BJ (cell line): ENCODE measurements at places on chromosomes 13 and 19.

DNA sequence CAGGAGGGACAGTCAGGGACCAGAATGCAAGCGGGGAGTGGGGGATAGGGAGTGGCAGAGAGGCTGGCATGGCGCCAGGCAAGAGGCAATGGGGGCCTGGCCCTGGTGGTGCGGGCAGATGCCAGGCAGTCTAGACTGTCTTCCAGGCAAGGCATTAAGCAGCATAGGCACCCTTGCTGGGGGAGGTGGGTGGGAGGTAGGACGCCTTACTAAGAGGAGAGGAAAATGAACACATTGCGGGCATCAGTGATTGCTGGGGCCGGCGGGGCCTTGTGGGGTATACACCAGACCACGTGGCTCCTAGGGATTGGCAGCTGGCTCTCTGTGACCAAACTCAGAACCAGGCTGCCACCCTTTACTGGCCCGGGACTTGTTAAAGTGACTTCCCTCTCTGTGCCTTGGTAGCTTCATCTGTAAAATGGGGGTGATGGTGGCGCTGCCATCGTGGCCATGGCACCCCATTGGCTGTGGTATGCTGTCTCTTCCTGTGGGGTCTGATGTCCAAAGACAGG is 46.0 kb downstream of the DNM2 start:
- DNase-seq: no peak

DNA sequence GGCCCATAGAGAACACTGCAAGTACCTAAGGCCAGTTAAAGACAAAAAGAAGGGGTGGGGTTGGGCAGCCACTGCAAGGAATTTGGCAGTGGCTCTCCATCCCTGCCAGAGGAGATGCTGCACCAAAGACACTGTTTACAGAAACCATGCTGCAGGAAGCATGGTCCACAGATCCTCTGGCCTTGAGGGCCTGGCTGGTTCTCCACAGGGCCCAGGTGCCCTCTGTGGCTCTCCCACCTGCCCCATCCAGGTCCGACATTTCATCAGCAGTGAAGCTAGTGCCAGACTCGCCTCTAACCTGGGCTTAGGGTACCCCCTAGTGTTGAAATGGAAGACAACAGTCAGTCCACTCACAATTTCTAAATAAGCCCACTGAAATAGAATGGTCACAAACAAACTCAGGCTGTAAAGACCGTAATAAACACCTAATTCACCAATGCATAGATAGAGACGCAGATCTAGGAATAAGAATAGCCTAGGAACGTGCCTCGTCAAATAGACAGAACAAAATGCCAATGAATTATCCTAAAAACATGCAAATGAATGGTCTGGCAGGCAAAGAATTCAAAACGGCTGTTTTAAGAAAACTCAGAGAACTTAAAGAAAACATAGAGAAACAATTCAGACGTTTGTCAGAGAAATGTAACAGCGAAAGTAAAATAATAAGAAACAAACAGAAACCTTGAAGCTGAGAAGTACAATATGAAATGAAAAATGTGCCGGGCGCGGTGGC is 23.3 kb downstream of the LYPD4 start:
- DNase-seq: no peak

- DNase-seq: no peak
These were observed 424.5 kb downstream of the PCDH9 start for GRCh38 chr13:66805657-66806056.

DNA sequence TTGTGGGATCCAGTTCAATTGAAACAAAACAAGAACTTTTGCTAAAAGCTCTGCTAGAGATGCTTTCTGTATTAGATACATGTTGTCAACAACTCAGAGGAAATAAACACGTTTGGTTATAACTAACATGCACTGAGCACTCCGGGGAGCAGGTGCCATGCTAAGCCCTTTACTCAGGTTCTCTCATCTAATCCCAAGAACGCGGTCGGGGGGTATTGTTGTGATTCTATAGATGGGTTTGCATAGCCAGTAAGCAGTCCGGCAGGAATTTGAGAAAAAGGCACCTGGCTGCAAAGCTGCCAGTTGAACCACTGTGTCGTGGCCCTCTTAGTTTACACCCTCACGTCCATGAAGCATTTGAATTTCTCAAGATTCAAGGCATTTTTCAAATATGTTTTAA is 24.3 kb upstream of the SPACA7 start:
- DNase-seq: no peak

DNA sequence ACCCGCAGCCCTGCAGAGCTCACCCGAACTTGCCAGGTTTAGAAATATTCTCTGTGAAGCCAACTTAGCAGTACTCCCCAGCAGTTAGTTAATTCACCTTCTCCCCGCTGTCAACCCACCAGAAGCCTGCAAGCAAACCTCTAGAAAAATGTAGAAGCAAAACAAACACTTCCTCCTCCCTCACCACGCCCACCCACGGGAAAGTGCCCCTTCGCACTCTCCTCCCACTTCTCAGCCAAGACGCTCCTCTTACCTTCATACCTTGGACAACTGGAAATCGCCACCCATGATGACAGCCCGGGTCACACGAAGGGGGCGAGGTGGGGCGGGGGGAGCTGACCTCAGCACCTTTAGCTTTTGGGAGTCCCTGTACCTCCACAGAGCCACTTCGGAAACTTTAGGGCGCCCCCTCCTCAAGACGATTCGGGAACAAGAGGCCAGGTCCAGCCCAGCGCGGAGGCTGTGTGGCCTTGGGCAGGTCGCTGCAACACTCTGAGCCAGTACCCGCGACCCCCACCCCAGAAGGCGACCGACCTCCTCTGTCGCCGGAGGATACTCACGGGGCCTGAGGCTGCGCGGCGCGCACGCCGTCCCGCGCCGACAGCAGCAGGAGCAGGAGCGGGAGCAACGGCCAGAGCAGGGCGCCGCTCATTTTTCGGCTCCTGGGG is 485 bp downstream of the CPAMD8 start:
- no peak for DNase-seq

DNA sequence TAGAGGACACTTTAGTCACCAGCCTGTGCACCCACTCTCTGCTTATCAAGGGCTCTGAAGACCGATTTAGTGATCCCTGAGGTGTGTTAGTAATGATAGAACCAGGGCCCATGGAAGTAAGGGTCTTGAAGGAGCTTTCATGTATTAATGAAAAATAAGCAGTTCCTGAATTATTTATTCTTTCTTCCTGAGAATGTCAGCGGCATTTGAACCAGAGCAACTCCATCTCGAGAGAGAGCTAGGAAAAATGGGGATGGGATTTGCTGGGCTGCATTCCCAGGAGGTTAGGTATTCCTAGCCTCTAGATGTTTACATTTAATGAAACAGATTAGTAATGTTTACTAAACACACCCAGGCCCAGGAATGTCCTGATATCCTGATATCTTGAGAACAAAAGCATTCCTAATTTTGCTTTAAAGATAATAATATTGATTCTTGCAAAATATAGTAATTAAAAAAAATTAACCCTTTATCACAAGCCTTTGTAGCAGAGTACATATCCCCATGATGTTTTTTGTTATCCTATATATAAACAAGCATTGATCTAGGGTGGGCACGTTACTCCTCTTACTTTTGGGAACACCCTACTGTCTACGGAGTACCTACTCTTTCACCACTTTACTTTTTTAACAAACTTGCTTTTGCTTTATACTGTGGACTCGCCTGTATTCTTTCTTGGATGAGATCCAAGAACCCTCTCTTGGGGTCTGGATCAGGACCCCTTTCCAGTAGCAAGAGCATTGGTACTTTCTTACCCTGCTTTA is 63.1 kb downstream of the COG3 start:
- no peak for DNase-seq

DNA sequence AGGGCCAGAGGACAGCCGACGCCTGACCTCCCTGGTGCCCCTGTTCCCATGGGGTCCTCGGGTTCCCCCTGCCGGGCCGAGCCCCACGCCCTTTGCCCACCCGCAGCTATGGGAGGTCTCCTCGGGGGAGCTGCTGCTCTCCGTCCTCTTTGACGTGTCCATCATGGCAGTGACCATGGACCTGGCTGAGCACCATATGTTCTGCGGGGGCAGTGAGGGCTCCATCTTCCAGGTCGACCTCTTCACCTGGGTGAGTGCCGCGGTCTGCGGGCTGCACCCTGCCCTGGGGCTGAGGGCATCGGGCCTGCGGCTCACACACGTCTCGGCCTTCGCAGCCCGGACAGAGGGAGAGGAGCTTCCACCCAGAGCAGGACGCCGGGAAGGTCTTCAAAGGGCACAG is 6.6 kb downstream of the WDR18 start:
- DNase-seq: no peak

GRCh38 chr13:110492679-110493593 is 68.6 kb downstream of the RAB20 start:
- no peak for DNase-seq

DNA sequence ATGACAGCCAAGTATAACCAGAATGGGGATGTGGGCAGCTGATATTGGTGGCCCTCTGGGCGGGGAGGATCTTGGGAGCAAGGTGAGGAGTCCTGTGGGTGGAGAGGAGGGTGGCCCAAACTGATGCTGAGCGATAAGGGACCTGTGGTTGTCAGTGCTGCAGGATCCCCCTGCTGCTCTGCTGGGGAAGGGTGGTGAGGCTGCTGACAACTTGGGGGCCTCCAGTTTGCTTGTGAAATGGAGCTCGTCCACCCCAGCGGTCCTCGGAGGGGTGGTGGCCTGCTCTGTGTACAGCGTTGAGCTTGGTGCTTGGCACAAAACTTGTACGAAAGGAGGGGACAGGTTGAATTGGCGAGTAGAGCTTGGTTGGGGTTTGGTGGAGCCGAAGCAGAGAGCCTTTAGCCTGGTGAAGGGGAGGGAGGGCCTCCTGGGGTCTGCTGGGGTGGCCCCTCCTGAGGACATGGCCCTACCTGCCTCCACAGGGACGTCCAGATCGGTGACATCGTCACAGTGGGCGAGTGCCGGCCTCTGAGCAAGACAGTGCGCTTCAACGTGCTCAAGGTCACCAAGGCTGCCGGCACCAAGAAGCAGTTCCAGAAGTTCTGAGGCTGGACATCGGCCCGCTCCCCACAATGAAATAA is 2.9 kb downstream of the RPS11 start:
- no peak for DNase-seq

- DNase-seq: no peak
These were observed 57.9 kb downstream of the LNX2 start for GRCh38 chr13:27562457-27562856.

- no peak for DNase-seq
These were observed 32.9 kb upstream of the SLC15A1 start for GRCh38 chr13:98785405-98785804.

DNA sequence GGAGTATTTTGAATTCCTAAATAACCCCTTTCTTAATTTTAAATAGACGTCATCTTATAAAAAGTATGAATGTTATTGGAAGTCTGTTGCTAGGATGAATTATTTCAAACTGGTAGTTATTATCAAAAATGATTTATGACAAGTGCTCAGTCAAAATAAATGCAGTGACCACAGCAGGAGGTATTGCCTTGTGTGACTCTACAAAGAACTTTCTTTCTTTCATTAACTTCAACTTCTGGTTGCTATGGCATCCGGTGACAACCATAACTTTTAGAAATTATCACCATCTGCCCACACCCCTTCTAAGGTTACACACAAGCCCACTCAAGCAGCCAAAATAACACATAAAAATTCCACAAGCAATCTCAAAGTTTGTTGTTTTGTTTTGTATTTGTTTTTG is 189.9 kb downstream of the DACH1 start:
- DNase-seq: no peak

DNA sequence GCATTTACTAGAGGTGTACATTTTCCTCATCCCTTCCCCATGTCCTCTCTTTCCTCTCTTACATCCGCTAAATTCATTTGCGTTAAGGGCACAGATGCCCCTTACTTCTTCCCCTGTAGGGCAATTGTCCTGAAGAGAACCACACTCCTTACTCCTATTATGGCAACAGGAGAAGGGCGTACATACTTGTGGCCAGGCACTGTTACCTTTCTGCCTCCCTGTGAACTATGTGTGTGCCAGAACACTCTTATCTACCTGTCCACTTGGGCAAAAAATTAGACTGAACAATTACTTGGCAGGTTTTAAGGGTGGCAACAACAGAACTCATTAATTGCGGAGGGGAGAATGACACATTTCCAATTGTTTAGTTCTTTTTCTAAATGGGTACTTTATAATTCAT is 152.5 kb downstream of the RGCC start:
- DNase-seq: no peak

GRCh38 chr19:46176116-46176860 is 28.2 kb downstream of the IGFL2 start:
- DNase-seq: no peak

DNA sequence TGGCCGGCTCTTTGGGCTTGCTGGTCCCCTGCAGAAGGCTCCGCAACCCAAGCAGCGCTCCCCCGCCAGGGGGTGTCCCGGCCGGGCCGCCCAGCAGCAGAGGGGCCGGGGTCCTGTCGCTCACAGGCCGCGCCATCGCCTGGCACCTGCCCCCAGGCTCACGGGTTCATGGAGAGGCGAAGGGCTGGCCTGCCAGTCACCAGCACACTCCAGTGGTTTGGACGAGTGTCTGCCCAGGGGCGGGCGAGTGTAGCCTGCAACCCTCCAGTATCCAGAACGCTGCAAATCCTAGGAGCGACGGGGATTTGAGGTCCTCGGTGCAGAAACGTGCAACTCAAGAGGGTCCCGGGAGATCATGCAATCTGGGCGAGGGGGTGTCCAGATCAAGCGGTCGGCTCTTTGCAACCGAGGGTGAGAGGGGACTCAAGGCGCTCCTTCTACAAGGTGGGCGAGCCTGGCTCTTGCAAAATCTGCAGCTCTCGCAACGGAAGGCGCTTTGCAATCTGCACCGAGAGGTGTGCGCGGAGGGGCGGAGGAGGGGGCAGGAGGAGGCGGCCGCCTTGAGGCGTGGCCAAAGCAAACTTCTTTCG is at the start of gene DBP:
Gene DBP, minus strand, starts transcription at position 521 of the 590 bp plus-strand sequence. Its CDS starts 385 bp downstream, at position 136.
- no peak for DNase-seq

DNA sequence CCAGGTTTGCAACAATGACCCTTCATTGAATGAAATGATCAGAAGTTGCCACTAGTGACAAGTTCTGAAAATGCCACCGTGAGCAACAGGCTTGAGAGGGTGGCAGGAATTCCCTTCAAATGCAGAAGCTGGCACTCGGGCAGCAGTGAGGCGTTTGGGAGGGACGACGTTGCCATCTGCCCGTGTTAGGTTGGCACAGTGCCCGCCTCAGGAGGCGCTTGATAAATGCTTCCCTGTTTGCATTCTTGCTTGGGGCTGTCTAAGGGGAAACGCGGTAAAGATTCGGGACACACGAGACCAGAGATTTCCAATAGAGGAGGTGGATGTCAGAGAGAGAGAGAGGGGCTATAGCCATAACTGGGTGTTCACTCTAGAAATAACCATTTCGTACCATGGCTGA is 101.9 kb downstream of the TEX29 start:
- no peak for DNase-seq

GRCh38 chr13:77514336-77514726 is 21.2 kb upstream of the SCEL start:
- DNase-seq: no peak

GRCh38 chr13:28346154-28346553 is 148.8 kb downstream of the FLT1 start:
- no peak for DNase-seq

- DNase-seq: no peak
These were observed 35.2 kb downstream of the CAPN12 start for GRCh38 chr19:38709119-38709518.

DNA sequence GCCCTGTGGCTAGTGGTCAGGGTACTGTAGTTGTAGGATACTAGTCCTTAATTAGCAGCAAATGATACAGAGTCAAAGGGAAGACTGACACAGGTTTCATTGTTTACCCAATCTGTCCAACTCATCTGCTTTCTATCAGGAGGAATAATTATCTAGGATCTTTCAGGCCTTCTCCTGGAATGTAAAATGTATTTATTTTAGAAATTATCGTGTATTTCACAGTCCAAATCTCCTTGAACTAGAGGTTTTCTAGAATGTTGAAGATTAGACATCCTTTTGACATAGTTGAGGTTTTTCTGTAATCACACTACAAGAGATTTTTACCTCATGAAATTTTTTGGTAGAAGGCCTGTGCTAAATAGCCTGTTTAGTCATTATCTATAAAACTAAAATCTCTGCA is 1694.8 kb upstream of the PCDH20 start:
- DNase-seq: peak; percentile 62

GRCh38 chr13:113216254-113217048 is 7.0 kb downstream of the CUL4A start:
- peak; percentile 32 for DNase-seq
